ENCODE measurements at places on chromosomes 11 and 22.

GRCh38 chr11:76592961-76593360, 77.6 kb downstream of the LRRC32 start:
- DNase-seq: no peak

GRCh38 chr11:6862961-6863360, at the start of gene OR10A2:
TSS of gene OR10A2 (plus strand) at chr11:6863057. CDS start at chr11:6869755, 6,698 bp downstream.
- DNase-seq: no peak

GRCh38 chr22:46798366-46799350, 36.2 kb downstream of the TBC1D22A start:
- DNase-seq: peak; percentile 39

- DNase-seq: no peak
Measured at GRCh38 chr11:123357990-123358827, 71.9 kb upstream of the GRAMD1B start.

- DNase-seq: no peak
Measured at GRCh38 chr11:128766591-128767081, 72.8 kb downstream of the FLI1 start.

DNA sequence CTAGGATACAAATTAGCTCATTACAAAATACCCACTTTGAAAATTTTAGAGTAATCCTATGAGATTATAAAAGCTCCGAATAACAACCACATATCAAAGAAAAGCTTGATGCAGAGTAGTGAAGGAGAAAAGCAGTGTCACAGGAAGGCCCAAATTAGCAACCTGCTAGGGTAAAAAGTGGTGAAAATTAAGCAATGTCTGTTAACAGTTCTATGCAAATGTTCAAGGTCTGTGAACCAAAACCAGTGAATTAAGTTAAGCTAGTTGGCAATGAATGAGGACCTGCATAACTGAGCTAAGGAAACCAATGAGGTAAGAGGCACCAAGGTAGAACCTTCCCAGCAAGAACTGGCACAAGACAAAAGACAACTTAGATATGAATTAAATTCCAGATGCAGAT, 29.6 kb downstream of the PRDM10 start:
- no peak for DNase-seq

DNA sequence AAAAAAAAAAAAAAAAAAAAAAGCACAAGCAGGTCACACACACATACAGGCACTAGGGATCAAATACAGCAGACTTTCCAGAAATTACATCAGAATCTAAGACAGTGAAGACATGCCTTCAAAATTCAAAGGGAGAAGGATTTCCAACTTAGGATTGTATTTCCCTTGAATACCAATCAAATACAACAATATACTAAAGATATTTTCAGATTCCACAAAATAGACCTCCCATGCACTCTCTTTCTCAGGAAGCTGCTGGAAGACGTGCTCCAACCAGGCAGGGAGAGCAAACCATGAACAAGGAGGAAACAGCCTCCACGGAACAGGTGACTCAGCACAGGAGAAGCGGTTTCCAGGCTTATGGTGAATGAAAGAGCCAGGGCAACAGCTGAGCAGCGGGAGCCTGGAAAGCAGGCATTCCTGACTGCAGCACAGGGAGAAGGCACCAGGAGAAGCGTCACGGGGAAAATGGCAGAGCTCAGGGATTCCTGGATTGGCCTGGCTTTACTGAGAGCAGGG, 32.0 kb downstream of the TMEM184B start:
- DNase-seq: no peak

DNA sequence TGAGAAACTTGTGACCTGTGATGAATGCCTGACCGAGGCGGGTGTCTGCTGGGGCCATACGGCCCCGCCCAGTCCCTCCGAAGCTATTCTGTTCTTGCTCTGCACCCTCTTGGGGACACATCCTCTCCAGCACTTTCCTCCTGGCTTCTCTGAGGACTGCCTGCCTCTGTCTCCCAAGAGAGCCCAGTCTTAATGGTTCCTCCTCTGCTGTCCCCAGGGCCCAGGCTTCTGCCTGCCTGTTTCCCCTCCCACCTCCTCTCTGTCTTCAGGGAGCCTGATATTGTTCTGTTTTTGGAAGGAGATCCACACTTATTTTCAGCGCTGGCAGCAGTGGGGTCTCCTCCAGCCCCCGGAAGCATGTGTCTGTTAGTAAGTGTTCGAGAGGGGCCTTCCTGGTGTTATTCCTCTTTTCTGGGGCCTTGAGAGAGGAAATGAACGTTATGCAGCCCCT, 18.7 kb downstream of the SYNGR1 start:
- DNase-seq: no peak

DNA sequence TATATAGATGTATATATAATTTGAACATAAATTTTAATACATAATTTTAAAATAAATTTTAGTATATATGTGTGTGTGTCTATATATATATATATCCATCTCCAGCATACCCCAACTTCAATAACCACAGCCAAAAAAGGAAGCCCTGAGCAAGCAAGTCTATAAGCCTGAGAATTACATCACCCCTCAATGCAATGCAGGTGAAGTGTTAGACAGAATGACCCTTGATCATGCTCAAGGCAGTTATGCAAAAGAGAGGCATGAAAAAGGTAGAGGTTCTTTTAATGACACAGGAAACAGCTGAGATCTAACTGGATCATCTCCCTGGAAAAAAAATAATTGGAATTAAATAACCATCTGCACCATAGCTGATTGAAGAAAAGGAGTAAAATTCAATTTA, 557.9 kb upstream of the ANO5 start:
- no peak for DNase-seq

- no peak for DNase-seq
Measured at GRCh38 chr11:57214494-57214893, 22.6 kb downstream of the APLNR start.

DNA sequence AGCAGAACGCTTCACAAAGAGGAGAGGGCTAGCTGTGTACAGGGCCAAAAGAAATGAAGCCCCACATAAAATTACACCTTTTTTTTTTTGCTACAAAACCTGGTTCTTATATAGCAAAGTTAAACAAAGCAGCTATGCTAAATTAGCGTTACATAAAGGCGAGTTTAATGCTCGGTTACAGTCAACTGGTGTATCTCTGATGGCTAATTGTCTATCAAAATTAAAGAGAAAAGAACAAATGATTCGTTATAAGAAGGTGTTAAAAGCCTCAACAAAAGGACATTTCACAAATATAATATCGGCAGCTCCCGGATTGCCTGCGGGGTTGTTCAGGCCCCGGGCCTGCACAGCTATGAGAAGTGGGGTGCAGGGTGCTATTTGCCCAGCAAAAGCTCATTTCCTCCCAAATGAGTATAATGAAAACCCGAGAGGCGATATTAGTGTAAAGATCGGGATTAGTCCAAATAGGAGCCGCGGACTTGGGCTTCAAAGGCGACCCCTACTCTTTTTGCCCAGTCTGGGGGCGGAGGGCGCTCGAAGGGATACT, 13.3 kb upstream of the PAX6 start:
- DNase-seq: no peak

GRCh38 chr22:48367731-48368130, 1459.9 kb downstream of the BRD1 start:
- DNase-seq: no peak

- DNase-seq: no peak
Measured at GRCh38 chr22:22523494-22523893, 3.4 kb upstream of the ZNF280A start.

DNA sequence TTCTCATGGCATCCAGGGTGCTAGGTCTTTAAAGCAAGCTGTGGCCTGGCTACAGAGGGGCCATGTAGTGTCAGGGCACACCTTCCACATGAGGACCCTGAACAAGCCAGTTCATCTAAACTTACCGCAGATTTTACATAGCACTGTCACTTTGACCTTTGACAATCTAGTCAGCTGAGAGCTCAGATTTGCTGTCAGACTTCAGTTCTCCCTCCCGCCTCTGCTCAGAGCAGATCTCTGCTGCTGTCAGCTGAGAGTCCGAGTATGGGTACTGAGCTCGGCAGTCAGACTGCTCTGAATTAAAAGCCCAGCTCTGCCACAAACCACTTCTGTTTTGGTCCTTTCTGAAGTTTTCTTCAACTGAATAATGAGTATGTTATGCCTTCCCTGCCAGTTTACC, 507.1 kb downstream of the SOX6 start:
- DNase-seq: no peak

DNA sequence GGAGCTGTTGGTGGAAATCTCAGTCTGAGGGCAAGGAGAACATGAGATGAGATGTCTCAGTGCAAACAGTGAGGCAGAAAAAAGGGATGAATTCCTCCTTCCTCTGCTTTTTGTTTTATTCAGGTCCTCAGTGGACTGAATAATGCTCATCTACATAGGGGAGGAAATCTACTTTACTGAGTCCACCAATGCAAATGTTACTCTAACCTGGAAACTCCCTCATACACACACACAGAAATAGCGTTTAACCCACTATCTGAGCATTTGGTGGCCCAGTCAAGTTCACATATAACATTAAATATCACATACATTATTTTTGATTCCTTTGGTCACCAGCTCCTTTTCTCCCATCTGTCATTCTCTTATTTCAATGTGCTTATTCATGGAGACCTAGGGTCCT, 418.8 kb downstream of the TMEM135 start:
- DNase-seq: no peak

GRCh38 chr11:10556590-10556989, 11.9 kb downstream of the LYVE1 start:
- DNase-seq: no peak

GRCh38 chr11:11113626-11114025, 239.4 kb downstream of the CSNK2A3 start:
- no peak for DNase-seq

DNA sequence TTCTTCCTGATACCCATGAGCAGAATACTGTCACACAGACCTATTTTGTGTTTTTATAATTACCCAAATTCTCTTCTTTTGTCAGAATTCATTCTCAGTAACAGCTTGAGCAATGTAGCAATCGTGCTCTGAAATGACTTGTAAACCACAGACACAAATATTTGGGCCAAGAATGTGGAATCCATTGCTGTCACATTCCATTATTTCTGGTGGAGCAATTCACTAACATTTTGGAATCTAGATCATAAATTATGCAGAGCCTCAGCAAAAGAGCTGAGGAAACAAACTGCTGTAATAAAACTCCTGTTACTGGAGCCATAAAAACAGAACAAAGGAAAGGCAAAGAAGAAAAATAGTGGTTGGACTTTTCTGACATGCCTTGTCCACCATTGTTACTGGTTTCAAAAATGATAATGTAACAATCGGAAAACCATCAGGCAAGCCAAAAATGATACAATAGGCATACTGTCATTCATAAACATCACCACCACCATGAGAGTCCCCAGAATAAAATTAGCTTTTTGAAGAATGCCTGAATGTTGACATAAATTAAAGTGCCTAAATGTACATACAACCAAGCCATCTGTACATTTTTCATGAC, 223.4 kb upstream of the PITPNB start:
- no peak for DNase-seq

DNA sequence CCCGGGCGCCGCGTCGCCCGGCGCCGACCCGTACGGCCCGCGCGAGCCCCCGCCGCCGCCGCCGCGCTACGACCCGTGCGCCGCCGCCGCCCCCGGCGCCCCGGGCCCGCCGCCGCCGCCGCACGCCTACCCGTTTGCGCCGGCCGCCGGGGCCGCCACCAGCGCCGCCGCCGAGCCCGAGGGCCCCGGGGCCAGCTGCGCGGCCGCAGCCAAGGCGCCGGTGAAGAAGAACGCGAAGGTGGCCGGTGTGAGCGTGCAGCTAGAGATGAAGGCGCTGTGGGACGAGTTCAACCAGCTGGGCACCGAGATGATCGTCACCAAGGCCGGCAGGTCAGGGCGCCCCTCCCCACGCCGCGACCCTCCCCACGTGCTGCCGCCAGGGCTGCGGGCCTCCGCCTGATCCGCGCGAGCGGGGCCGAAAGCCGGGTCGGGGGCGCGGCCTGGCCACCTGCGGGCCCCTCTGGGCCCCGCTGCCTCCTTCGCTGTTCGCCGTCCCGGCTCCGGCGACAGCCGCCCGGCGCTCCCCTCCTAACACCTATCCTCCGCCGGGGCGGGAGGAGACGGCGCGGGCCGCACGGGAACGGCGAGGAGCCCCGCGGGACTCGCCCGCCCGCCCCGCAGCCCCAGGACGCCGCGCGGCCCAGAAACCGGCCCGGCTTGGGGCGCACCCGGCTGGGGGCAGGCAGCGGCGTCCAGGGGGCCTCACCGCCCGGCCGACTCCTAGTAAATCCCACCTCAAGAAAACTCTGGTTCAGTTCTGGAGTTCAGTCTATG, 560 bp downstream of the TBX1 start:
- no peak for DNase-seq

- no peak for DNase-seq
Measured at GRCh38 chr11:130854483-130854882, 61.8 kb downstream of the SNX19 start.

DNA sequence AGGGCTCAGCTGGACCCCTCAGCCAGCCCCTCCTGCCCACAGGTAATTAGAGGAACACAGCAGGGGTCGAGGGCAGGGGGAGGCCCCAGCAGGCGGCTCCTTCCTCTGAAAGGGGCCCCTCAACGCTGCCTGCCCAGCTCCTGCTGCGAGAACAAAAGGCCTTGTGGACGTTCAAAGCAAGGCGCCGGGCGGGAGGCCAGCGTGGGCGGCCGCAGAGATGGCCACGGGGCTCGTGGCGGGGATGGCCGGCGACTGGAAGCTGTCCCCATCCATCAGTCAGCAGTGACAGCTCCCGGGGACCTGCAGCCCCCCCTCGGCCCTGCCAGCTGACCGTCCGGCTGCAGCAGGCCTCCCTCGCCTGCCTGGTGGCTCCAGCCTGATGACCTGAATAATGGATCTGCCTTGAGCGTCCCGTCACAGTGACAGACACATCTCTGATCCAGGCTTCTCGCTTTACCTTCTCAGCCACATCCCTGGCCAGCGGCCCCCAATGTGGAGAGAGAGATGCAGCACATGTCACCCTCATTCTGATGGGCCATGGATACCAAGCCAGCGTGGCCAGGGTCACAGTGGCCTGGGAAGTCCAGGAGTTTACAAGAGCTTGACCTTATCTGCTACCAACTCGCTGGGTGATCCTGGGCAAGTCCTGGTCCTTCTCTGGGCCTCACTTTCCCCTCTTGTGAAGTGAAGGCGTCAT, 159.3 kb downstream of the MN1 start:
- no peak for DNase-seq

GRCh38 chr11:57179681-57180080, 2.1 kb upstream of the LRRC55 start:
- DNase-seq: no peak

DNA sequence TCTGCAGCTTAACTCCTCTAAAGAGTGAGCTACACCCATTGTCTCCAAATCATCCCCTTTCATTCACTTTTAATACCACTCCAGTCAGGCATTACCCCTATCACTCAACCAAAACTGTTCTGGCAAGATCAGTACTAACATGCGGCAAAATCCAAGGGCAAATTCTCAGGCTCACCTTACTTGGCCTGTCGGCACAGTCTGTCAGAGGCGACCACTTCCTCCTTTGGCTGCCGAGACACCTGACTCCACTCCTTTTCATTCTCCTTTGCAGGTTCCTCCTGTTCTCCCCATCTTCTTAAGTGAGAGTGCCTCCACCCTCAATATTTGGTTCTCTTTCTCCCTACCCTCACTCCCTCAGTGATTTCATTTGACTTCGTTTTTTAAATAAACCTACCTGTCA, 4.2 kb downstream of the C11orf91 start:
- DNase-seq: no peak

DNA sequence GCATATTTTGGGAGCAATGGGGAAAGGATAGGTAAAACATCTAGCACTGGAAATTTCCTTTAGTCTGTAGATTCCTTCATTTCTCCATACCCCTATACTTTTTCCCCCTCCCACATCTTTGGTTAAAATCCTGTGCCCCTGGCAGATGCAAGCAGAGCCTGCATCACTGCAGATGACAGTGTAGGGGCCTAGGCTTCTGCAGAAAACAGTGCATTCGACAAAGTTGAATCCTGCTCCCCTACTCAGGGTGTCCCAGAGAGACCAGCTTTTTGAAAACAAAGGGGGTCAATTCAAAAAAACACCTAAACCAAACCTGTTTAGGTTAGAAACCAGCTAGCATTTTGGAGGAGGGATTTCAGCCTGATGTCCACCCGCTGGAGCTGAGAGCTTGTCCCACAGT, 43.8 kb upstream of the BLID start:
- DNase-seq: no peak
